ENCODE measurements at places on chromosomes 1 and 21.

GRCh38 chr1:202807926-202808757, at the start of gene KDM5B:
TSS of gene KDM5B (minus strand) at chr1:202808421. CDS start at chr1:202808305, 116 bp downstream.
- peak; percentile 49 for DNase-seq

DNA sequence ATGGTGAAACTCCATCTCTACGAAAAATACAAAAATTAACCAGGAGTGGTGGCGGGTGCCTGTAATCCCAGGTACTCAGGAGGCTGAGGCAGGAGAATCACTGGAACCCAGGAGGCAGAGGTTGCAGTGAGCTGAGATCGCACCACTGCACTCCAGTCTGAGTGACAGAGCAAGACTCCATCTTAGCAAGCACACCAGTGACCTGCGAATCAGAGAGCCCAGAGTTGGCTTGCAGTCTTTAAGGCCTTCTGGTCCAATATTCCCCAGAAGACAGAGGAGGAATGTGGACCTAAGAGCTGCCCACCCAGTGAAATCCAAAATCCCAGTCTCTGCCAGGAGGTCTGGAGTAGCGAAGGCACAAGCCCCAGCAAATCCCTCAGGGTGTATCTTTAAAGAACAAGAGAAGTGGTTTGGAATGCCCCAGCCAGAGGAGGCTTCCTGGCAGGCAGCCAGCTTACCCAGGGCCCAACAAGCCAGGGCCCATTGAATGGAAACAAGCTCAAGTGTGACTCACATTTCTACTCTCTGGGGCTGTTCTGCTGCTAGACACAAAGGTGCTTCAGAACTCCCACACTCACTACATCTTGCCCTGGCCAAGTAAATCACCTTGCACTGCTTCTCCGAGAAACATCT, 23.9 kb downstream of the GPR161 start:
- peak; percentile 88 for DNase-seq

- DNase-seq = peak; percentile 15
These were observed 478 bp downstream of the RIT1 start for GRCh38 chr1:155910621-155911121.

GRCh38 chr1:23562137-23562876, 3.0 kb upstream of the ID3 start:
- DNase-seq = peak; percentile 96

DNA sequence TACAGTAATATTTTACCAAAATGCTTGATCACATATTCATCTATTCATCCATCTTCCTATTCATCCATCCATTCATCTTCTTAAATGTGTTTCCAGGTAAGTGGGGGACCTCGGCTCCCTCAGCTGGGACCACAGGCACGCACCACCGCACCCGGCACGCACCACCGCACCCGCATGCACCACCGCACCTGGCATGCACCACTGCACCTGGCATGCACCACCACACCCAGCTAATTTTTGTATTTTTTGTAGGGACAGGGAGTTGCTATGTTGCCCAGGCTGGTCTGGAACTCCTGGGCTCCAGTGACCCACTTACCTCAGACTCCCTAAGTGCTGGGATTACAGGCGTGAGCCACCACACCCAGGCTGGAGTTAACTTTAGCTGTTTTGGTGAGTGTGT, 21.2 kb downstream of the ACTRT2 start:
- DNase-seq = no peak

- peak; percentile 82 for DNase-seq
These were observed 3.8 kb downstream of the CCN1 start for GRCh38 chr1:85584264-85584781.

GRCh38 chr1:198776602-198777029, 137.8 kb downstream of the PTPRC start:
- DNase-seq = peak; percentile 78

DNA sequence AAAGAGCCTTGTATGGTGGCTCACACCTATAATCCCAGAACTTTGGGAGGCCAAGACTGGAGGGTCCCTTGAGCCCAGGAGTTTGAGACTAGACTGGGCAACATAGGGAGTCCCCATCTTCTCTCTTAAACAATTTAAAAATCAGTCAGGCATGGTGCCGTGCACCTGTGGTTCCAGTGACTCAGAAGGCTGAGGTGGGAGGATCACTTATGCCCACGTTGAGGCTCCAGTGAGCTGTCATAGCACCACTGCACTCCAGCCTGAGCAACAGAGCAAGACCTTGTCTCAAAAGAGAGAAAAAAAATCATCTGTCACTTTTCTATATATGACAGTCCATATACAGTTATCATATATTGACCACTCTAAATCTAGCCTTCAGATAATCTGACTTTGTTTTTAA, 658.3 kb downstream of the LTN1 start:
- peak; percentile 79 for DNase-seq

DNA sequence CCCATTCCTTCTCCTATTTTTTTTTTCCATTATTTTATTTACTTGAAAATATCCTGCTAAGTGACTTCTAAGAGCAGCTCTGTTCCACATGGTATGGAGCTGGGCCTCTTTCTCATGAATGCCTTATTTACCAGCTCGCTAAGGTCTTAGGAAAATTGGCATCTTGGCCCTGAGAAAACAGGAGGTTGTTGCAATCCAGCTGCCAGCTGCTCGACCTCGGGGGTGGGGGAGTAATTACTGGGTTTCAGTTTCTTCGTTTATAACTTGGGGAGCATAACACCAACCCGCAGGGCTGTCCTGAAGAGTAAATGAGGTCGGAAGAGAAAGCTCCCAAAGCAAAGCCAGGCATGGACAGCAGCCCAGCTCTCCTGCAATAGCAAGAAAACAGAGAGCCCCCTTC, 176.3 kb downstream of the AJAP1 start:
- DNase-seq = no peak

GRCh38 chr1:61670016-61670415, 54.9 kb downstream of the TM2D1 start:
- no peak for DNase-seq

DNA sequence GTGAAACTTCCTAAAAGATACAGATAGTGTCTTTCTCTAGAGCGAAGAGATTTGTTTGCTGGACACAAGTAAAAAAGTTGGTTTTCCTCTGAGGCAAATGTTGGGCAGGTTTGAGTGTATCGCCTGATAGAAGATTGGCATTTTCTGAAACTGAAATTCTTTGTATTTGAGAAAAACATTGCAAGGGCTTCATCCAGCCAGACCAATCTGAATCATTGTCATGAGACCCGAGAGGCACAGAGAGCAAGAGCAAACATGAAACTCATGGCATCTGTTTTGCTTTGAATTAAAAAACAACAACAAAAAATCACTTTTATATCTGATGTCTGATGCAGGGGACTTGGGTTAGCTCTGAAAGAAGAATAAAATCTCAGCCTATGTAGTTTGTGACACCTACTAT, 379.3 kb upstream of the NCAM2 start:
- no peak for DNase-seq

DNA sequence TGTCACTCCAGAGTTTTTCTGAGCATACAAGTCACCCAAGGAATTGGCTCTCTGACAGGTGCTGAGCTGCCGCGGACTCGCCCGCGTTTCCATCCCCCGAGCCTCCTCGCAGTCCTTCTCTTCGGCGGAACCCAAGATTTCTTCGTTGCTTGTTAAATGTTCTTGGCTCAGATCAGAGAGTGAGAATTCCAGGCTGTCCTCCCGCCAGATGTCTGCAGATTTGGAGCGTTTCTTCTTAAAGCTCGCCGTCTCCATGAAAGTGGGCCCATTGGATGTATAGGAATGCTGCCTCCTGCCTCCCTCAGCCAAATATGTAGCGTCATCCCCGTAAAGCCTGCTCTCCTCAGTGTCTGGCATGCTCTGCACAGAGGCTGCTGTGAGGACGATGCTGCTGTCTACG, 77.8 kb downstream of the TIAM1 start:
- no peak for DNase-seq

DNA sequence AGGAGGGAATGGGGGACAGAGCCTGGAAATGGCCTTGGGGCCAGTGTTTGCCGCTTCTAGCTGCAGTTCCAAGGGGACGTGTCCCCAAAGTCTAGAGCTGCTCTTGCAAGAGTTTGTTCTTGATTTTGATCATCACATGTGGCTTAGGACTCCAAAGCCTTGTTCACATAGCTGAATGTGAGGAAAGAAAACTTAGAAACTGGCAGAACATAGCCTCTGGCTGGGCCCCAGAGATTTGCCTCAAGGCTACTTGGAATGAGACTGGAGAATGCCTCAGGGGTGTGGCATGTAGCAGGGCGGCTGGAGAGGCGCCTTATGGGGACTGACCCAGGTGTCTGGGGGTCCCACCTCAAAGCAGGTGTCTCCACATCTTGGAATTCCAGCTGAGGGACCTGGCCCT, 2.3 kb downstream of the PDXK start:
- DNase-seq = no peak

GRCh38 chr1:63701187-63701586, 72.6 kb upstream of the ROR1 start:
- no peak for DNase-seq

DNA sequence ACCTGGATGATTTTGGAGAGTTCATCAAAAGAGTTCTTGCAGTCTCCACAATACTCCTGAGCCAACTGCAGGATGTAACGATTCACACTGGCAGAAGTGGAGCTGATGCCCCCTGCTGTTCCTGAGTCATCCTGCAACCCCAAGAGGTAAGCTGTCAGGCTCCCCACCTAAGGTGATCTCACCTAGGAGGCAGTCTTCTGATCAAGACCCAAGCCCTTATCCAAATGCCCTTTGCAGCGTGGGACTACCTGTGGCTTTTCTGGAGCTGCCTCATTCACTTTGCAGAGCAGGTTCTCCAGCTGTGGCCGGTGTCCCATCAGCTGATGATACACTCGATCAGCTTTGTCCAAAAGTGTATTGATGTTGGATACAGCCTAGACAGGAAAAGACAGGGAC, 96.4 kb downstream of the UBR4 start:
- DNase-seq = peak; percentile 36

DNA sequence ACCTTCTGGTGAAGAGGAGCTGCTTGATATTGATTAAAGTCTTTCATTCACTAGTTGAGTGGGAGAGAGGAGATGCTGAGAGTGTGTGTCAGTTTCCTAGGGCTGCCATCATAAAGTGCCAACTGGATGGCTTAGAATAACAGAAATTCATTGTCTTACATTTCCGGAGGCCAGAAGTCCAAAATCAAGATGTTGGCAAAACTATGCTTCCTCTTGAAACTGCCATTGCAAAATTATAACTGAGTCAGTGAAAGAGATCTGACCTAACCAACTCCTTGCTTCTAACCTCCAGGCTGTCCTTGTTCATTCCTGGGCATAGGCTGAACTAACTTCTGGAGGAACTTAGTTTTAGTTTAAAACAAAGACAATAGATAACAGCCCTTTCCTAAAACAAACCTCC, 47.1 kb downstream of the PTGS2 start:
- no peak for DNase-seq

Measured in NCI-H226 (cell line).